NCI-H510A treated with DMSO at 0.1 percent for 48 hours (cell line): ENCODE measurements at places on chromosomes 11 and 22.

DNA sequence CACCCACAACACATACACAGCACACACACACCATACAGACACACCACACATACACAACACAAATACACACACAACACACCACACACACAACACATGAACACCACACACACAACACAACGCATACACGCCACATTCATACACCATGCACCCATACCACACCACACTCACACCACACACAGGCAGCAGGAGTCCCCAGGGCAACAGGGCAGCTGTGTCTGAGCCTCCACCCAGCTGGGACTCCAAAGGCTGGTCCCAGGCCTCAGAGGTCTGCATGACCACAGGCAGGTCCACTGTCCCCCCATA is 3.3 kb upstream of the WNT7B start:
- no peak for DNase-seq

GRCh38 chr11:36081274-36081945 is 137.5 kb downstream of the LDLRAD3 start:
- DNase-seq = no peak

DNA sequence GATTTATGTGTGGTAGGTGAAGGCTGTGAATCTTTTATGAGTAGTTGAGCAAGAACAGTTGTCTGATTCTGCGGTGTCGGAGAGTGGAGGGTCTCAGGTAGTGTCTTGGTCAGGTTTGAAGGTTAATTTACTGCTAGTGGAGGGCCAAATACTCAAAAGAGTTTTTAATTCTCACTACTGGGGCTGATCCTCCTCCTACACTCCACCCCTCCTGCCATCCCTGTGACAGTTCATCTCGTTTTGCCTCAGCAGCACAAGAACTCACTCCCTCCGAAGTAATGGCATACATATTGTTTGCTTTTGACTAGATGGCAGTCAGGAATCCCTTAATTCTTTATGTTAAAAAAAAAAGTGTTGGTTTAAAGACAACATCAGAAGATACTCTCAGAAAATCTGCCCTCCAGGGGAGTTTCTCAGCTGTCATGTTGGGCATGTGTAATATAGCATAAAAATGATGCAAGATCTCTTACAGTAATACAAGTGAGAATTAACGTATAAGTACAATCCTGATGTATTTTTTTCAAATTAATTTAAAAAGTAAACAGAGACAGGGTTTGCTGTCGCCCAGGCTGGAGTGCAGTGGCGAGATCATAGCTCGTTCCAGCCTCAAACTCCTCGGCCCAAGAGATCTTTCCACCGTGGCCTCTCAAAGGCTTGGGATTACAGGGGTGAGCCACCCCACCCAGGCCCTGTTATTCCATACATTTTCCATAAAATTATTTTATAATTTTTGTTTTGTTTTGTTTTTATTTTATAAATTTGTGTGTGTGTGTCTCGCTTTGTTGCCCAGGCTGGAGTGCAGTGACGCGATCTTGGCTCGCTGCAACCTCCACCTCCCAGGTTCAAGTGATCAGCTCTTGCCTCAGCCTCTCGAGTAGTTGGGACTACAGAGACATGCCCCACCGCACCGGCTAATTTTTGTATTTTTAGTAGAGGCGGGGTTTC is 1.3 kb downstream of the FAR1 start:
- no peak for DNase-seq

DNA sequence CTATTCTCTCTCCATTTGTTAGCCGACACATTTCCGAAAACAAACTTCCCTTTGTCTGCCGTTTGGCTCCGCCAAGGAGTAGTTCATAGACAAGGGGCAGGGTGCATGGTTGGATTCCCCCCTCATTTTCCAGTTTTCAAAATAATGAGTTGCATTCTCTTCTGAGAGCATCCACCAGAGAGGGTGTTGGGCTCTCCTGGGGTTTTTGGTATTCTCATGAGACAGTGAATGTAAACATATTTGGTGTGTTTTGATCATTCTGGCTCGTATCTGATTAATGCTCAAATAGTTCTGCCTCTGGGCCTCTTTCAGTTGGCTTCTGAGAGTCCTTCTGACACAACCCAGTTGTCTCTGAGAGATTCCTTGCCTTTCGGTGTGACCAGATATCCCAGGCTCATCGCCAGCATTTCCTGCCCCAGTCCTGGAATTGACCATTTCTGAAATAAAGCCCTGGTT is 21.7 kb downstream of the GRAMD4 start:
- no peak for DNase-seq

GRCh38 chr11:8685820-8686219 is 3.2 kb downstream of the RPL27A start:
- DNase-seq = no peak

DNA sequence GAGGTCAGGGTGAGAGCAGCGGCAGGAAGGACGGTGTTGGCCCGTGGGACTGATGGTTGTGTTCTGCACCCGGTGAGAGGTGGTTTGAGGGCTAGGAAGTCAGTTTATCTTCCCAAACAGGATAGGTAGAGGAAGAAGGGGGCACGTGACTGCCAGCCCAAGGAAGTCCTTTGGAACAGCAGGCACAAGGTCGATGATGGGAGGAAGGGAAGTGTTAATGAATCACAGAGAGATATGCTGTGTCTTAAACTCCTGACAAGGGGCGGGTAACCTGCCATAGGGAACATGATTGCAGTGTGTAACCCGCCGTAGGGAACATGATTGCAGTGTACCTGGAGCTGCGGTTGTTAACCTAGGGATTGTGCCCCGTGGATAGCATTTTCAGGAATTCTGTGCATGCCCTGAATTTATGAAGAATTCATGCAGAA is 49.0 kb downstream of the PRR5L start:
- DNase-seq = no peak

DNA sequence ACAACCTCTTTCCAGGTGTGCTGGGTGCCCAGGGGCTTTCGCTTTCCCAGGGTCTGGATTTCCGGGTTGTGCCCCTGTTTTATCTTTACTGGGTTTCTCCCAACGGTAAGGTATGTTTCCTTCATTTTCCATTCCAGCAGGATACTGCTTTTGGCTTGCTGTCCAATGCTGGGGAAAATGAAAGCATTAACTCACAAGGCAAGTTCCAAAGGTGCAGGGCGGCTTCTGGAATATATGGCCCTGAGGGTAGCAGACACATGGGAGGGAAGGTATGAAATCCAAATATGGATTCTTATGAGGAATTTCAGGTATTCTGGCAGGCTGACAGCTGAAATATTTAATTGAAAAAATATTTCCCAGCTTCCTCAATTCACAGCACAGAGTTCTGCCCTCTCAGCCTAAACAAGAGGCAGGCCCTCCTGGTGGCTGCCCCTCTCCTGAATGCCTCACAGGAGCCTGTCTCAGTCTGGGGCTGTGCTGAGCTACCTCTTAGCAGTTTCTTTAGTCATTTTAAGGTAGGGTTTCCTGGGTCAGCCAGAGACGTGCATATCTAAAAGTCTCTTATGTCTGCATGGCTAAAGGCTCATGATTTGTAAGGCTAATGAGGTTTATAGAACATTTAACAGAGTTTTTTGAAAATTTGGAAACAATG is 318.6 kb upstream of the B3GAT1 start:
- no peak for DNase-seq

GRCh38 chr22:43185860-43186261 is 1.1 kb downstream of the TTLL12 start:
- DNase-seq = peak; percentile 10

- DNase-seq = no peak
Observed at GRCh38 chr11:11476971-11477645, 124.1 kb upstream of the CSNK2A3 start.

GRCh38 chr11:27250867-27251665 is 111.9 kb downstream of the CCDC34 start:
- DNase-seq = no peak

DNA sequence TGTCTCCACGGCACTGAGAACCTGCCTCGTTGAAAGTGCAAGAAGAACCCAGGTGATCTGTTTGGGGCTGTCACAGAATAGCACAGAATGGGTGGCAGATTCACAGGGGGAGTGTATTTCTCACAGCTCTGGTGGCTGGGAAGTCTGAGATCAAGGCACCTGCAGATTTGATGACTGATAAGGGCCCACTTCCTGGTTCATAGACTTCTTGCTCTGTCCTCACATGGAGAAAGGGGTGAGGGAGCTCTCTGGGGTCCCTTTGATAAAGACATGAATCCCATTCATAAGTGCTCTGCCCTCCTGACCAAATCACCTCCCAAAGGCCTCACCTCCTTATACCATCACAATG is 198.5 kb upstream of the SORL1-AS1 start:
- no peak for DNase-seq

DNA sequence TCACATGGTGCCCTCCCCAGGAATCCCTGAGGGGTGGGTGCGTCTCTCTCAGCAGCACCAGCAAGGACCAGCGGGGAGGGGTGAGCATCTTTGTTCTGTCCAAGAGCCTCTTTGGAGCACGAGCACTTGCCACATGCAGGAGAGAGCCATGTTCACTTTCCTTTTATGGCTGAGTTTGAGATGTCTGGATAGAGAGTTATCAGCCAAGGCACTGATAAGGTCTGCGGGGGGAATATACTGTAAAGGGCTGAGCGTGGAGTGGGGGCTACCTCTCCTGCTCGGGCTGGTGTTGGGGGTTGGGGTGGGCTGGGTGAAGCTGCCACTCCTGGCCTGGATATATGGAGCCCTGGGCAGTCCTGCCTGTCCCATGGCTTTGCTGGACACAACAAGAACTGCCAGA is 34.9 kb upstream of the CCDC188 start:
- DNase-seq = no peak

DNA sequence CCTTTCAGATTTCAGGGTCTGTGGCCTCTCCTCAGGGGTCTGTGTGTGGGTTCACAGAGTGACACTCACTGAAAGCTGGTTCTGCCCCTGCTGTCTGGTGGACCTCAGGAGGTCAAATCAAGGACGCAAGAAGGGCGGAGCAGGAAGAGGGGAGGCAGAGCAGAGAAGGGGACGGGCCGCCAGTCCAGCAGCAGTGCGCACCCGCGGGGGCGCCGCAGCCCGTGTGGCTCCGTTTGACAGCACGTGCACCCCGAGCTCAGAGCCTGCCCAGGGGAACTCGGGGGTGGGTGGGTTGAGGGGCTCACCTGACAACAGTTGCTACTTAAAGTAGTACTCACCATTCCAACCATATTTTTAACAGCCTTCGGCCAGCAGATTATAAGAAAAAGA is 71.4 kb upstream of the PITPNB start:
- no peak for DNase-seq

DNA sequence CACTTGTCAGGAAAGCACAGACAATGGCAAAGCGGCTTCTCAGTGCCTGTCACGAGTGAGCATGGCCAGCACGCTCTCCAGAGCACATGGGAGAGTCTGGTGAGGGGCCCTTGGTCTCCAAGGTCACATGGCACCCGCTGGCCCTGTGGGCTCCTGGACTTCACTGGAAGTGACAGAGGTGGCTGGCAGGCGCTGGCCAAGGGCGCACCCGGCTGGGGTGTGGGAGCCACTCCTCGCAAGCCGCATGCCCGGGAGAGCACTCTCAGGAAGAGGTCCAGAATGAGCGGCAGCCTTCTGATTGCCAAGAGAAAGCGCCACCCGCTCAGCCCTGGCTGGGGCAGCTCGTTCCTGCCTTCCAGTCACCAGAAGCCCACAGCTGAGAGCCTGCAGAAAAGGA is 17.1 kb upstream of the MOB2 start:
- no peak for DNase-seq

DNA sequence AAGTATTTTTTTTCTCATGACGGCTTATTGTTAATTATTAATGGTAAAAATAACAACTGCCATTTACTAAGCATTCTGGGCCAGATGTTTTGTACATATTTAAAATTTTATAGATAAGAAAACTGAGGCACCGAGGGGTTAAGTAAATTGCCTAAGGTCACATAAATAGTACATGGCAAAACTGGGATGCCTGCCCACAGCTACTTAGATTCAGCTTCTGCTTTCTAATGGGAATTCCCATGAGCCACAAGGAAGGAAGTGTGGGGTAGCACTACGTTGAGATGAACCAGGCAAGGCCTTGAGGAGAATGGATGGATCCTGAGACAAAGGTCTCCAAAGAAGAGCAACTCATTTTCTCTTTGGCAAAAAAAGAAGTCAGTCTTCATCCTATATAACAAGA is 11.9 kb upstream of the PHF21A start:
- no peak for DNase-seq

- peak; percentile 90 for DNase-seq
Observed at GRCh38 chr11:92886243-92886905, 83.1 kb upstream of the MTNR1B start.

GRCh38 chr11:15727520-15727914 is 612.8 kb downstream of the INSC start:
- no peak for DNase-seq

- DNase-seq = no peak
Observed at GRCh38 chr22:35598396-35598710, 18.8 kb downstream of the MB start.

GRCh38 chr11:107587306-107587979 is 3.5 kb upstream of the ELMOD1 start:
- no peak for DNase-seq

DNA sequence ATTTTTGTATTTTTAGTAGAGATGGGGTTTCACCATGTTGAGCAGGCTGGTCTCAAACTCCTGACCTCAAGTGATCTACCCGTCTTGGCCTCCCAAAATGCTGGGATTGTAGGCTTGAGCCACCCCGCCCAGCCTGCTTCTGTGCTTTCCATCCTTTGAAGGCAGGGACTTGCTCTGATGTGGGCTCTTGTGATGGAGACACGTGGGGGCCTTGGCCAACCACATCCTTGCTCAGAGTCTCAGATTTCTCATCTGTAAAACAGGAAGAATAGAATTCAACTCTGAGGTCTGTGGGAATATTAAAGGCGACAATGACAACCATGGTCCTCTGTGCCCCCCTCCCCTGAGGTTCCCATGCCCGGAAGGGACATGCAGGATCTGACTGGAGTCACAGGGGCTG is 3.8 kb upstream of the GGA1 start:
- no peak for DNase-seq
